ENCODE measurements at places on chromosomes 7 and 10.
A peak's percentile ranks its signal among the peaks of the same experiment; 100 is the strongest.

DNA sequence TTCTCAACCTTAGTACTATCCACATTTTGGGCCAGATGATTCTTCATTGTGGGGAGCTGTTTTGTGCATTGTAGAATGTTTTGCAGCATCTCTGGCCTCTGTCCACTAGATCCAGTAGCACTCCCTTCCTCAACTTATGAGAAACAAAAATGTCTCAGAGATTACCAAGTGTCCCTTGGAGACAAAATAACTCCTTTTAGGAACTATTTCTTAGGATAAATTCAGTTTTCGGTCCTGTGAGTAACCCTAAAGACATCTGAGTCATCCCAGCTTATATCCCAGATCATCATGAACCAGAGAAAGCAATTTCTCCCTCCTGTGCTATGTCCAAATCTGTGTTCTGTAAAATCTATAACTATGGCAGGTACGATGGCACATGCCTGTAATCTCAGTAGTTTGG, 266.6 kb upstream of the PHYHIPL start:
- DNase-seq: no peak

DNA sequence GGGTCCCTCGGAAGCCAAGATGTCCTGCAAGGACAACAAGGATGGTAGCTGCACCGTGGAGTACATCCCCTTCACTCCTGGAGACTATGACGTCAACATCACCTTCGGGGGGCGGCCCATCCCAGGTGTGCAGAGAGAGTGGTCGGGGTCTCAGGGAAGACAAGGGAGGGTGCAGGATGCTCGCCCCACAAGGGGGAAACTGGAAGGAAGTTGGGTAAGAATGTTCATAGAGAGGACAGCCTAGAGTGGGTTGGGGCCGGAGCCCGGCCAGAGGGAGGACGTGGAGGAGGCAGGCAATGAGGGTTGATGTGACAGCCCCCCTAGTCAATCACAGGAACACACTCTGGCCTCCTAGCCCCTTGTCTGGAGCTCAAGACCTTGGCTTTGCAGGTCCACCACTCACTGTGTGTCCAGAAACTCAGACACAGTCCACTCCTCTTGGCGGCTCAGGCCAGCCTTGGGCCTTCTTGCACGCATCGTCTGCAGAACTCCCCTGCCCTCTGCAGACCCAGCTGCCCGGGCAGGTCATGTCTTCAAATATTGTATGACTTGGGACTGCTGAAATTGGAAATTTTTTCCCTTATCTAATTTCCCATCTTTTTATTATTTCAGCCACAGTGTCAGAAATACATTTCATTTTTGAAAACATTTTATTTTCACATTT, 15.7 kb upstream of the ATP6V1F start:
- DNase-seq: no peak

GRCh38 chr10:118112543-118113125, 65.9 kb upstream of the RAB11FIP2 start:
- no peak for DNase-seq

DNA sequence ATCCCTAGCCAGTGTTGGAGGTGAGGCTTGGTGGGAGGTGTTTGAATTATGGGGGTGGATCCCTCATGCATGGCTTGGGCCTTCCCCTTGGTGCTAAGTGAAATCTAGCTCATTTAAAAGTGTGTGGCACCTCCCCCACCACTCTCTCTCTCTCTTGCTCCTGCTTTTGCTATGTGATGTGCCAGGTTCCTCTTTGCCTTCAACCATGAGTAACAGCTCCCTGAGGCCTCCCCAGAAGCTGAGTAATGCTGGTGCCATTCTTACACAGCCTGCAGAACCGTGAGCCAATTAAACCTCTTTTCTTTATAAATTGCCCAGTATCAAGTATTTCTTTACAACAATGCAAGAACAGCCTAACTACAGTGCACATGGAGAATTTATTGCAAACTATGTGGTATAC, 188.8 kb upstream of the POT1 start:
- DNase-seq: no peak

GRCh38 chr10:7545261-7545660, 121.5 kb downstream of the ITIH5 start:
- no peak for DNase-seq

GRCh38 chr10:86331861-86332260, 34.7 kb downstream of the GRID1 start:
- DNase-seq: no peak

GRCh38 chr7:92847305-92847704, 10.9 kb upstream of the CDK6 start:
- no peak for DNase-seq

GRCh38 chr7:64916-65341, 127.4 kb upstream of the FAM20C start:
- DNase-seq: no peak

- no peak for DNase-seq
Measured at GRCh38 chr10:62467527-62467926, 93.4 kb downstream of the ZNF365 start.

DNA sequence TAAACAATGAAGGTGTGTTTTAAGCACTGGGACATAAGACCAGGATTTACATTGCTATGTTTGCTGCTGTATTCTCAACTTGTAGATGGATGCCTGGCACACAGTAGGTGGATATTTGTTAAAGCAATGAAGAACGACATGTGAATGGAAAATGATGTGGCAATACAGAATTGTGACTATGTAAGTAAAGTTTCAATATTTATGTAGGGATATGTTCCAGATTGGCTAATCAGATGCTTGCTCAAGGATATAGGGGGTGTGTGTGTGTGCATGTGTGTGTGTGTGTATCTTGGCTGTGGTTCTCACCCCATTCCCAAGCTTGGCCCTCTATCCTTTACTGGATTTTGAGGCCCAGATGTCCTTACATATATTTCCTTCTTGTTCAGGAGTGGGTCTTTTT, 42.7 kb upstream of the LAMB1 start:
- no peak for DNase-seq

GRCh38 chr10:10644008-10644646, 373.5 kb upstream of the CELF2 start:
- DNase-seq: no peak

DNA sequence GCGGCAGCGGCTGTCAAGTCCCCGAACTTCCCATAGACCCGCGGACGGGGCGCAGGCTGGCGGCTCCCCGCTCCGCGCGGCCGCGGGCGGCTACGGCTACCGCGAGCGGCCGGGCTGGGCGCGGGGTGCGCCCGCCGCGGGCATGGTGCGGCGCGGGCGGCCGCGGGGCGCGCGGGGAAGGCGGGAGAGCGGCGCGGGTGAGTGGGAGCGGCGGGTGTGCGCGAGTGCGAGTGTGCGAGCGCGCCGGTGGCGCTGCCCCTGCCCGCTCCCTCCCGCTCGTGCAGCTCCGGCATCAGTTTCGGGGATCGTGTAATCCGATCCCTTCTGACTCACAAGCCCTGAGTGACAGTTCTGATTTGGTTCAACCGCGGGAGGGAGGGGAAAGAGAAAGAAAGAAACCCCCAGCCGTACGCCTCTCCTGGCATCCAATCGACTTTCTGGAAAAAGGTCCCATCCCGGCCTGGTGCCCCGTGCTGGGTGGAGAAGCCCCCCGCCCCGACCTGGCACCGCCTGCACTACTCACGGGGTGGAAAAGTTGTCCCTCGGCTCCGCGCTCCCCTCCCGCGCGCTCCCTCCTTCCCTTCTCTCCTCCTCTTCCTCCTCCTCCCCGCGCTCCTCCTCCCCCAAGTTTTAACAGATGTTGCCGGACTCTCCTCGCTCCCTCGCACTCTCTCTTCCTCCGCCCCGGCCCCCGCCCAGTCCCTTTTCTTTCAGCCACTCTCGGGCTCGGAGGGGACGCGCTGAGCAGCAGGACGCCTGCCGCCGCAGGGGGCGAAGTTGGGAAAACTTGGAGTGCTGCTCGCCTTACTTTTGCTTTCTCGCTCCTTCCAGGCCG, at the start of gene GLI3:
TSS of gene GLI3 (minus strand) at position 234 of the 835 bp plus-strand sequence. CDS start 13,956 bp downstream, outside the sequence.
- DNase-seq: peak; percentile 12

GRCh38 chr7:8214244-8214824, 47.6 kb downstream of the ICA1 start:
- DNase-seq: no peak

DNA sequence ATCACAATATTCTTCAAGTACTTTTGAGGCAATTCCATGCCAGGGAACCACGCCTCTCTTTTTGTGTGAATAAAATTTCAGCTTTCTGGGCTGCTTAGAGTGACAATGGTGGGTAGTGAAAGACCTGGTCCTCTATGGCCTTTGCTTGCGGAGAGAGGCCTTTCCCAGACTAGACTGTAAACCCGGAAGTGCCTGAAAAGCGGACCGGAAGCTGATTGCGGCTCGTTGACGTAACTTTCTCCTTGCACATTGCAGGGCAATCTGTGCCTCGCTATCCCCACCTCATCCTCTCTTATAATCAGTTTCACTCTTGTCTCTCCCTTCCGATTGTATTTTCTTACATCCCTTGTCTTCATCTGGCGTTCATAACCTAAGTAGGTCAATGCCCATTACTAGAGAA, 310.4 kb downstream of the CAMK1D start:
- no peak for DNase-seq

GRCh38 chr10:36538953-36539586, 586.3 kb upstream of the ANKRD30A start:
- DNase-seq: no peak

DNA sequence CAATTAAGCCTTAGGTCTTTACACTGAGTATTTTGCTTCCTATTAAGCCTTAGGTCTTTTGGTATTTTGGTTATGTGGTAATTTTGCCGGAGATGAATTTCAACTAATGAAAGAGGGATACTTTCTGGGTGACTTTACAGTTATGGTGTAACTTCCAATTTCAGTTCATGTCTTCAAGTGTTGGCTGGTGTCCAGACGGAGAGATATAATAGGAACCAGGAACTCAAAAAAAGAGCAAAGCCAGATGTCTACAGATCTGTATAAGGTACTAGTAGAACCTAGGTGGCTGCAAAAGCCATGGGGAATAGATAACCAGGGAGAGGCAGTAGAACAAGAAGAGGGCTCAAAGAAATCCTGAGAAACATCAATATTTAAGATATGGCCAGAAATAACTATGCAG, 12.3 kb downstream of the ERCC6 start:
- DNase-seq: no peak

- DNase-seq: no peak
Measured at GRCh38 chr7:117061751-117062150, 108.5 kb downstream of the ST7 start.

- DNase-seq: no peak
Measured at GRCh38 chr10:84160663-84161362, 12.8 kb upstream of the GPR15LG start.

DNA sequence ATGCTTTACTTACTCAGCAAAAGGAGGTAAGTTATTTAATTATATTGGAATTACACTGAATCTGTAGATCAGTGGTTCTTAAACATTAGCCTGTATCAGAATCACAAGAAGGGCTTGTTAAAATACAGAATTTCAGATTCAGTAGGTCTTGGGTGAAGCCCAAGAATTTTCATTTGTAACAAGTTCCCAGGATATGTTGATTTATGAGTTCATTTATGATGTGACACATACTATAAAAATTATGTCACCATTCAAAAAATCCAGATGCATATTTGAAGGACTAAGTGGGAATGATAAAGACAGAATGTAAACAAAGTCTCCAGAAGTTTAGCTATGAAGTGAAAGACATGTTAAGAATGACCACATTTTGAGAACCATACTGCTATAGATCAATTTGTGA, 52.3 kb downstream of the HECTD2 start:
- no peak for DNase-seq

DNA sequence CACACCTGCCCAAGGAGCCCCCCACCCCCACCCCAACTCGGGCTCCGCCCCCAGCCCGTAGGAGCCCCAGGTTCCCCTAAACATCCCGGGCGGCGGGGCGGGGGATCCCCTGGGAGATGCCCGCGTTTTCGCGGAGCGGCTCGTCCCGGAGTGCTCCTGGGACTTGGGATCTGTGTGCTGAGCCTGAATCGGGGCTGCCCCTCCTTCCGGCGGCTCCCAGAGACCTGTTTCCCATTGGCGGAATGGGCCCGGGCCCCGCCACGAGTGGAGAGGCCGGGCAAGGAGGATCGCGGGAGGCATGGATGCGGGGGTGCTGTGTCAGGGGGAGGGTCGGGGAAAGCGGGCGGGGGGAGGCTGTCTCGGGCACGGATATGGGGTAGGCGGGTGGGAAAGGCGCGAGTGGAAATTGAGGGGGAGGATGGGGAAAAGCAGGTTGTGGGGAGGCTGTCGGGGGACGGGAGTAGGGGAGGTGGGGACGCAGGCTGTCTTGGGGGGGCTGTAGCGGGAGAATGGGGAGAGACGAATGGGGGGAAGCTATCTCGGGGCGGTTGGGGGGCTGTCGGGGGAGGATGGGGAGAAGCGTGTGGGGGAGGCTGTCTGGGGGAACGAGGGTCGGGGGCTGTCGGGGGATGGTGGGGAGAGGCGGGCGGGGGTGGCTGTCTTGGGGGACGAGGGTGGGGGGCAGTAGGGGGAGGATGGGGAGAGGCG, 572 bp upstream of the BHLHA15 start:
- DNase-seq: no peak

GRCh38 chr7:157980774-157981173, 606.8 kb downstream of the PTPRN2 start:
- no peak for DNase-seq

DNA sequence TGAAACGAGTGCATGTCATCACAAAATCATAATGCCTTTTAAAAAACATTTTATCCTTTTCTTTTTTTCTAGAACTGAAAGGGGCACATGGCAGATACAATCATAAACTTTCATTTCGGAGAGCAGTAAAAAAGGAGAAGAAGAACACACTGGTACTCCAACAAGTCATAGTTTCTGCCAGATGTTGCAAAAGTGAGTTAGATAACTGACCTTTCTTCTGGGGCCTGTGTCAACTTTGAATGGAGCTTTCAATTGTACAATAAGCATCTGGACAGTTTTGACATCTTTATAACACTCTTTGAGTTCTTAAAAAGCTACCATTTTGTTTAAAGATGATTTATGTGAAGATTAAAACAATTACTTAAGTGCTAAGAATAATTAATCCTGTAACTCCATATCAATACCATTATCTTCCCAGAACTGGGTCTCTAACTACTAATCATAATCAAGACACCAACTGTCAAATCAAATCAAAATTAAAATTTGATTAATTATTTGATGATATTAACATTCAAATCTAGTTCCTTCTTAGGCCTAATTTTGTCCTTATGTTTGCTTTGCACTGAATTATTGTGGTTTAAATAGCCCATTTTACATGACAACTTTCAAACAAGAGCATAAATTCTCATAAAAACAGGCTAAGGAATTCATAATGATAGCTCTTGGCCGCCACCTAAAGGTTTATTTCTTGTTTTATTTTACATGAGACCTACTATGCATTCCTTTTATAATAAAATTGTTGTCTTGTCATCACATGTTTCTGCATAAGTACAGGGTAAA, 19.5 kb upstream of the ITGB8 start:
- no peak for DNase-seq

DNA sequence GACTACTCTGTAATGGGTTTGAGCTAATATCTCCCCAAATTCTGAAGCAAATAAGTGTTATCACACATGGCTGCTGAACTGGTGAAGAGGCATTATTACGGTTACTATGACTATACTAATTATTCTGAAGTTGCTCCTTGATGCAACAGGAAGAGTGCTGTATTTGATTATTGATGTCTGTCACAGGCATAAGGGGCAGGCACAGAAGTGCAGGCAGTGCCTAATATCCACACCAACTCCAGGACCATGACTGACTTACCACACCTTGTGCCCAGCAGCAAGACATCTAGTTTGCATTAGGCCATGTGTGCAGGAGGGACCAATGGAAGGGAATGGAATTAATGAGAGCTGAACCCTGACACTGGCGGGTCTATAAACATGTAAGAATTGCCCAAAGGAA, 62.7 kb downstream of the AMPH start:
- no peak for DNase-seq

GRCh38 chr7:43501870-43502269, 81.0 kb upstream of the STK17A start:
- no peak for DNase-seq

- DNase-seq: no peak
Measured at GRCh38 chr10:130875897-130876472, 435.5 kb downstream of the TCERG1L start.

All from activated T-helper 2 cell treated with anti-CD3 and anti-CD28 coated beads, Interferon-gamma antibody, Interleukin-2, Interleukin-4, amounts not matched to agents 10 μg/mL and 5 μg/mL and 100 μg/mL, durations not matched to agents 14 hours and 24 hours and 36 hours (primary cell).